Right hindlimb (tissue), 1 donor: ENCODE measurements at places on chromosomes 6 and 20.

DNA sequence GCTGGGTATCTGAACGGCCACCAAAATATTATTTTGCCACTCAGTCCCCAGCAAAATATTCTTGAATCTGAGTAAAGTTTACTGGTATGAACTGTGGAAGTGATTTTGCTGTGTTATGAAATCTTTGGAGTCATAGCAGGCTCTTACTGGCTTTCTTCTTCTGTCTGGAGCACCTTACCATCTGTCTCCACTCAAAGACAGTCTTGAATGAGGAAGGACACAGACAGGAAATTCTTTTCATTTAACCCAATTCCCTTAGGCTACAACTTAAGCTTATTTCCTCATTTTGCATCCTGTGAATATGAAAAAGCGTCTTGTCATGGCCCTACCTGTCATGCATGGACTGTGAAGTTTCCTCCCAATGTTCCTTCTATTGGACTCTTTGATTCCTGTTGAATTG is 24.7 kb downstream of the FNDC1 start:
- no peak for DNase-seq

DNA sequence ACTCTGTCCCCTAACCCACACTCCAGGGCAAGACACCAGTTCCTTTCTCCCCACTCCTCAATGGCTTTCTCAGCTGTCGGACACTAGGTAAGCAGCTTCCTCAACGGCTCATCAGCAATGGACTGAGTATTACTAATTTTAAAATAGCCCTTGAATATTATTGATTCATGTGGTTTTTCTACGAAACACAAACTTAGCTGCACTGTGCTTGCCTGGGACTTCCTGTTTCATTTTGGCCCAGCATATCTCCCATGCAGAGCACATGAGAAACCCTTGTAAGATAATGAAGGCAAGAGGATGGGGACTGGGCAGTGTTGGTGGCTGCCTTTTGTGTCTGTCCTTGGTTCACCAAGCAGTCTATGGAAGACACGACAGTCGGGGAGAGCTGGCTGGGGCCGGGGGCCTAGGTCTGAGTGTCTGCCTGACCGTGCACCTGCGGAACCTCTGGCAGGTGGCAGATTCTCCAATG is 48.9 kb downstream of the RNASET2 start:
- no peak for DNase-seq

- DNase-seq, result no peak
Measured at GRCh38 chr6:131945971-131946370, 5.2 kb downstream of the CCN2 start.

DNA sequence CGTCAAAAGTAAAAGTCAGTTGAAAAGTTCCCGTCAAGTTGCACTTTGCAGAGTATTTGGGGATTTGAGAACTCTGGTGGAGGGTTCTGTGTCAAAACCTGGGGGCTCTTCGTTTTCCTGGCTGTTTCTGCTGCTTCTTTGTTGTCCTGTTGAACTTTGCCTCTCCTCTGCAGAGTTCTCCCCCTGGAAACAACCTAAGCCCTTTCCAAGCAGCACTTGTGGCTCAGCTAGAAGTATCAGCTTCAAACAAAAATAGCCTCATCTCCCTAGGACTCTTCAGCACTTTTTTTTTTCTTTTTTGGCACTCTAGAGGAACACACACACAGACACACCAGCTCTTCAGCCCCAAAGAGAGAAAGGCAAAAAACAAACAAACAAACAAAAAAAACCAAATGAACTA is at the start of gene TRDN:
Gene TRDN (minus strand): TSS at position 169 of the 400 bp plus-strand sequence. CDS start 175 bp downstream, outside the sequence.
- DNase-seq, result peak; percentile 15

DNA sequence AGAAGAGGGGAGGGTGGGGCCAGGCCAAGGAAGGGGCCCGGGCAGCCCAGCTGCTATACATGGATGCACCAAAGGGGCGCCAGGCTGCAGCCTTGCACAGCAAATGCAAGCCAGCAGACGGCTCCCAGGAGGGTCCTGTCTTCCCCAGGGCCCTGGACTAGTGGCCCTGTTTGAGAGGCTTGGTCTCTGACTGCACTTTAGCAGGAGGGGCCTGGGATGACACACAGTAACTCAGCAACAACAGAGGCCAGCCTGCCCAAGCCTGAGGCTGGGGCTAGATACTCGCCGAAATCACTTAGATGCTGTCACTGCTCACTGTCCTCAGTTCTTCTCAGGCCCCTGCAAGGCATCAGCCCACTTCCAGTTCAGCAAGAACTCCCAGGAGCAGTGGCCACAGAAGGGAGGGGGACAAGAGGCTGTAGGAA is 73.5 kb downstream of the TRAM2 start:
- no peak for DNase-seq

DNA sequence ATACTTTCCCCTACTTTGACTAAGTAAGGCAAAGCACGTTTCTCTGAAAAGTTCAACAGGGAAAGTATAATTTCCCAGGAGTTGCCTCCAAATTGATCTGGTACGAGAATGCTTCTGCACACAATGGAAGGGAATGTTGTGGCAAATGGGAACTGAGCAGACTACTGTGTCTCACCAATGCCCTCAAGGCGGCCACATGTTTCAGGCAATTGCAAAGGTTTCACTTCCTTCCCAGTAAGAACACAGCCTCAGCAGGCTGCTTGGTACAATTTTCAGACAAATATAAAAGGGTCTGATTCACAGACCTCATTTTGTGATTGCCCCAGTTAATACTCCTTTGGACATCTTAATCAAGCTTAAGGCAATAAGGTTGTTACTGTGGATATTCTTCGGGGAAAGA is 71.2 kb downstream of the KIAA0319 start:
- DNase-seq, result no peak

- DNase-seq, result no peak
Measured at GRCh38 chr6:166650824-166651807, 24.1 kb upstream of the RPS6KA2 start.

DNA sequence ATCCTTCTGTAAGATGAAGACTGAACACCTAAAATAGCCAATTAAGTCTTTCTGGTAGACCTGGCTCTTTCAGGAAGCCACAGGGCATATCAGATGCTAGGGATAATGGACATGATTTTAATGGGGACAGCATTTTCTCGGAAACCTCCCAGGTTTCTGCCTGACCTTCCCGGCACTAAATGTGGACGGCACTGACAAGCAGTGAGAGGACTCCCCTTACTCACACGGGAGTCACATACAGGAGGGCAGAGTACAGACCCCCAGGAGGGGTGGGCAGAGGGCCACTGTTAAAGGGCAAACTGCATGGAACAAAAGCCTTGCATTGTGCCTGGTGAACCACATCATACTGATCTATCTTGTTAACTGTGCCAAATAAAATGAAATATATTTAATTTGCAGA is 19.9 kb downstream of the PSMG4 start:
- DNase-seq, result no peak

GRCh38 chr6:108074057-108074358 is 533 bp downstream of the OSTM1 start:
- DNase-seq, result no peak

DNA sequence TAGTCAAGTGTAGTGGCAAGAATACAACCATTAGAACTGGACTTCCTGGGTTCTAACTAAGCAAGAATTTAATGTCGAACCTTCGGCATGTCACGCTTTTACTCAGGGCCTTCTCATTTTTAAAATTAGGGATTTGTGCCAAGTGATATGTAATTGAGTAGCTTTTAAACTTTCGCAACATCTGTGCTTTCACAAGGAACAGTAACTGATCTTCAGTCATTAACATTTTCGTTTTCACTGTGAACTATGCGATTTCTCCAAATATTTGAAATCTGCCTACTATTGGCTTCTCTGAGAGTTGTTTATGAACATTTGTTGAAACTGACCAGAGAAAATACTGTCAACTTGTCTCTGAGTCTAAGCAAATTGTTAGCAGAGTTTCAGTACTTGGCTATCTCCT is 27.6 kb downstream of the GRM1 start:
- no peak for DNase-seq

DNA sequence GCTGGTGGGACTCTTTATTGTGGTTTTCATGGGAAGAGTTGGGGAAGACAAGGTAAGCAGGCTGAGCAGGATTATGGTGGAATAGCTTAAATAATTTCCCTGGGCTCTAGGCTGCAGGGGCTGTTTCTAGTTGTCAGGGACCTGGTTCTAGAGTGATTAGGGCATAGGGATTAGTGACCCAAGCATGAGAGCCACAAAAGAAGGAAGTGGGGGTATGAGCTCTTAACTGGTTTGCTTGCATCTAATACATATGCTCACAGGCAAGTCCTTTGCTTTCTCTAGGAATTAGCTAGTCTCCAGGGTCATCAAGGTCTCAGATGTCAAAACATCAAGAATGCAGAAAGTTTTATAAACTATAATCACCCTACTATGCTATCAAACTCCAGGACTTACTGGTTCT is 67.5 kb upstream of the NRN1 start:
- no peak for DNase-seq

DNA sequence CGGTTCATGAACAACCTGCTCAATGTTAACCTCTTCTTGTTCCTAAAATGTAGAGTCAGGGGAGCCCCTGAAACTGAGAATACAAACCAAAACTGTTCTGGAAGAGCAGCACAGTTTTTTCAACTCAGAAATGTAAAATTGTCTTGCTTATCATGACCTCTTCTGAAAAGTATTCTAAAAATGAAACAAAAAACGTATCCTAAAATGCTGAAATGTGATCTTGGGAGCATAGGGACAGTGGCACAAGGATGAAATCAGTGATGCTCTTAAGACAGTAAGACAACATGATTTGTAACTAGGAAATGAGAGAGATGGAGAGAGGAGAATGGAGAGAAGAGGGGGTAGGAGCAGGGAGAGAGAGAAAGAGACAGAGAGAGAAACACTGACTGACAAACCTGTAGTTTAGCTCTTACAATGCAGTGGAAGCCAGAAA is 27.5 kb downstream of the NCOA7 start:
- DNase-seq, result no peak

DNA sequence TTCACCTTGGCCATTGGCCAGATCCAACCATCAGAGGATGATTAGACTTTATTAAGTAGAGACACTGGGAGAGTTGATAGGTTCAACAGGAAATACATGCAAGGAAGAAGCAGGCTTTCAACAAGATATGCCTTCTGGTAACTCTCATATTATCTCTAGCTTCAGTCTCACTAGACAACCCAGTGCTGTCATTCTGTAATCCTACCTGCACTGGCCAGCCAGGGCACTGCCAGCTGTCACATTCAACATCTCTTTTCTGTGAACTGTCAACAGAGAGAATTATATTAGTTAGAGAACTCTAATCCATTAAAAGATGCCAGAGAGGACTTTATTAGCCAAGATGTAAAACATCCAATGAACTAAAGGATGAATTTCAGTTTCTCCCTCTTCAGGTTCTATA is 337.9 kb upstream of the JAG1 start:
- no peak for DNase-seq

GRCh38 chr6:27866357-27867050 is 45.7 kb downstream of the OR2B2 start:
- DNase-seq, result peak; percentile 49

- no peak for DNase-seq
Measured at GRCh38 chr6:161061576-161061975, 70.0 kb downstream of the MAP3K4 start.

DNA sequence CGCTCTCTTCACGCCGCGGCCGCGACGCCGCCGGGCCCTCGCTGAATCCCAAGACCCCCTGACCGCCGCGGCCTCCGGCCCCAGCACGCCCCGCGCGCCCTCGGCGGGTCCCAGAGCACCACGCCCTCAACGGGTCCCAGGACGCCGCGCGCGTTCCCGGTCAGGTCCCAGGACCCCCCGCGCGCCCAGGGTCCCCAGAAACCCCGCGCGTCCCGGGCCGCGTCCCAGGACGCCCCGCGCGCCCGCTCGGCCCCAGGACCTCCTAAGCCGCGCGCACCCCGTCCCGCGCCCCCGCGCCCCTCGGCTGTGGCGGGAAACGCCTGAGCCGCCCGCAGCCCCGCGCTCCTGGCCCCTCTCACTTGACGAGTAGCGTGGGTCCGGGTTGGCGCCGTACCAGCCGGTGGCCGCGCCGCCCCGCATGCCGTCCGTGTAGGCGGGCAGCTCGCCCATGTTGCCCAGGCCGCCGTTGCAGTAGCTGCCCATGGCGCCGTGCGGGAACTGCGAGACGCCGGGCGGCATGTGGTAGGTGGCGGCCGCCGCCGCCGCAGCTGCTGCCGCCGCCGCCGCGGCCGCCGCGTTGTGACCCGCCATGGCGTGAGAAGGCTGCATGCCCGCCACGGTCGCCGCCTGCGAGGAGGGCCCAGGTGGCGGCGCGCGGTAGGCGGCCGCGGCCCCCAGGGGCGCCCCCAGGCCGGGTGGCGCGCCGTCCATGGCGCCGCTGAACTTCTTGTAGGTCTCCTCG is 556 bp downstream of the NKX2-4 start:
- peak; percentile 25 for DNase-seq

DNA sequence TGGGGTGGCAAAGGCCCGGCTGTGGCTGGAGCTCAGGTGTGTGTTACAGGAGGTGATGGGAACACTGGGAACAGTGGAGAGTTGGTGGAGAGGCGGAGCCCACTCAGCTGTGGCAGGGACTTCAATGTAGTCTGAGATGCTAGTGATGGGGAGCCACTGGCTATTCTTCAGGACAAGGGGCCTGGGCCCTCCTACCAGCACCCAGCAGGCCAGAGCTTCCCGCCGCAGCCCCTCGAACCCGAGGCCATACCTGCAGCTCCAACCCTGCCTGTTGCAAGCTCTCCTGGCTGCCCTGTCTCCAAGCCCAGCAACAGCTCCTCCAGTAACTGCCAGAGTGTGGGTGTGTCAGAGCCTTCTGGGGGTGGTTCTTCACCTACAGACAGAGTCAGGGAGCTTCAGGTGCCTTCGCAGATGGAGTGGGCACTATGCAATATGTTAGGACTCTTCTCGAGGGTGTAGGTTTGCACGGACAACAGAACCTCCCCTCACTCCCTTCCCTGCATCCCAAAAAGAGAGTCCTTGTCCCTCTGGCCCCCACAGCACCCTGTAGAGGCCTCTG is 146.2 kb upstream of the MLN start:
- no peak for DNase-seq

DNA sequence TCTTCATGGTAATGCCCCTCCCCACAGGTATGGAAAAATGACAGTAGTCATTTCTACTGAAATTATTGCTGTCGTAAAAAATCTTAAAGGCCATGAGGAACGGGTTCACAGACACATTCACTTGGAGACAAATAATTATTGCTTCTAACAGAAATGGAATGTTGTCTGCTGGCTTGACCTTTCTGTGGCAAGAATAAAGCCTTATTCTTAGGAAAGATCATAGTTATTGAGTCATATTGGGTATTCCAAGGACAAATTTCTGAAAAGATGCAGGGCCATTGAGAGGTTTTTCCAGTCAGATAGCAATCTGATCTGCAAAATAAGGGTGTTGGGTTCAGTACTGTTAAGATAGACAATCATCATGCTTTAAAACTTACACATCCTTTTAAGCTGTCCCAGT is 29.2 kb downstream of the AKAP7 start:
- DNase-seq, result no peak

- no peak for DNase-seq
Measured at GRCh38 chr20:15339264-15339663, 1001.9 kb upstream of the FLRT3 start.

DNA sequence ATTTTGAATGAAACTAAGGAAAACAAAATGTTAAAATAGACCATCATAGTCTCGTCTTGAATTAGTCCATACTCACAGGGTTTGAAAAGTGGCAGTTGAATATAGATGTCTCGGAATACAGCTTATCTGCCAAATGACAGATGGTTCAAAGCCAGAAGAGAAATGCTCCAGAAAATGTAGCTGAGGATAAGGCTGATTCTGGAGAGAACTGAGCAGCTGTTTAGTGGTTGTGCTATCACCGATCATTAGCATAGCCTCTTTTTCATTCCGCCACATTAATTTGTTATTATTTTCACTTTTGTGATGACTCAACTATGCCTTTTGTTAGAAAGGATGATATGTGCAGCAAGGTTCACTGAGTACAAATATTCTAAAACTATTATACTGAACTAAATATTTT is 390.2 kb upstream of the MAN1A1 start:
- DNase-seq, result no peak

- no peak for DNase-seq
Measured at GRCh38 chr6:79705456-79705995, 74.4 kb downstream of the SH3BGRL2 start.

GRCh38 chr20:33940666-33941065 is 53.0 kb upstream of the RALY start:
- no peak for DNase-seq
